ENCODE measurements at places on chromosomes 1 and 21.

GRCh38 chr1:229114850-229115365 is 156.0 kb upstream of the RAB4A start:
- H3K27me3 ChIP-seq = no peaks in the 10 kb centered on the region
- peaks cover 50% of the 10 kb centered on the region for H3K4me1 ChIP-seq
- DNase-seq = no peak
- no peak overlapping the region for H3K4me3 ChIP-seq
- H3K27ac ChIP-seq = no peak overlapping the region

DNA sequence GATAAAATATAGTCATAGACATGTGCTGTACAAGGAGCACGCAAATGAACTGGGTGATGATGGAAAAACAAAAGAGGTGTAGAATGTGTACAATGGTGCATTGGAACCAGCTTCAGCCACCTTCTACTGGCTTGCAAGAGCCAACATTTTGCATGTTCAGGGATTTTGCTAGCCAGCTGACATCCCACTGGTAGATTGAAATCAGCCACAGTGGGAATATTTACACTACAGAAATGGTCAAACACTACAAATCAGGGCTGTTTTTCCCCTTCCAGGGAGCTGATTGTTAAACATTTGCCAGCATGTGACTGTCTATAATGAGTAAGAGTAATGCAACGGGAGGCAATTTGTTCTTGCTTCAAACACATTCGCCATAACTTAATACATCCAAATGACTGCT is 23.2 kb downstream of the PMVK start:
- no peaks in the 10 kb centered on the region for H3K36me3 ChIP-seq
- no peaks in the 10 kb centered on the region for H3K4me1 ChIP-seq
- H3K4me3 ChIP-seq = no peak overlapping the region
- DNase-seq = no peak
- no peak overlapping the region for H3K27ac ChIP-seq

DNA sequence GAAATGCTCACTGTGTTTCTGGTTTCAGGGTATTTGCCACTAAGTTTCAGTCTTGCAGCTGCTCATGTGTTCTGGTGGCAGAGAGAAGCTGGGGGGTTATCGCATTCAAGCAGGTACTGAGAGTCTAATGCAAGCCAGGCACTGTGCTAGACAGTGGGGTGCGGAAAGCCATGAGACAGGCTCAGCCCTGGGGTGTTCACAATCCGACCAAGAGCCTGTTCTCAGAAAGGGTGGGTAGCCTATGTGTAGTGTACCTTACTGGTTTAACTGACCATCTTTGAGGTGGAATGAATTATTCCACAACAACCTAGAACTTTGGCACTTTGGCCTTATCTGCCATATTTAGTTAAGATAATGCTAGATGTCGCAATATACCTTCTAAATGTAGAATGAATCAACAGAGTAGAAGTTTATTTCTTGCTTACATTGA is 55.3 kb upstream of the ROR1 start:
- DNase-seq = no peak
- no peaks in the 10 kb centered on the region for H3K36me3 ChIP-seq
- H3K4me1 ChIP-seq = peaks cover 5% of the 10 kb centered on the region
- H3K4me3 ChIP-seq = no peak overlapping the region
- H3K27me3 ChIP-seq = no peaks in the 10 kb centered on the region
- no peak overlapping the region for H3K27ac ChIP-seq

DNA sequence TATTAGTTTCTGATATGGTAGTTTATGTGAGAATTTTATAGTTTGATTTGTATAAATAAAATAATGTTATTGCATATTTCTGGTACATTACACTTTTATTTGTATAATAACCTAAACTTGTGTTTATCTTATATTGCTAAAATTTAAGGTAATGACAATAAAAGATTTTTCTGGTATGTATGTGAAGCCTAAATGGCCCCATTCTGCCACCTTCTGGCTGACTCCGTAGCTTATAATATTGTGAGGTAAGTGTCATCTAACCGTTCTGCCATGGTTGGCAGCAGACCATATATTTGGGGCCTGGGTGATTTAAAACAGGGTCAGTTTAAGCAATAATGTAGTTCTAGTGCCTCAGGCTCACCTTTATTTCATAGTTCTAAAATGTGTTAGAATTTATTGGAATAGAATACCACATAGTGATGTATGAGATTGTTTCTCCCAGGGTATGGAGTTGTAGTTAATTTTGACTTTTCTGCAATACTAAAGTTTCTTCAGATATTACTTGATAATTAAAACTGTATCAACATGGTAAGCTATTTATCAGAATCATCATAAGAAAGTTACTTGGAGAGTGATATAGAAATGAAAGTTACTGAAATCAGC is 21.2 kb upstream of the PRKACB start:
- H3K36me3 ChIP-seq = no peaks in the 10 kb centered on the region
- H3K4me1 ChIP-seq = no peaks in the 10 kb centered on the region
- H3K4me3 ChIP-seq = no peak overlapping the region
- H3K27me3 ChIP-seq = no peaks in the 10 kb centered on the region
- no peak overlapping the region for H3K27ac ChIP-seq
- peak; percentile 65 for DNase-seq

GRCh38 chr1:106232128-106232527 is 824.3 kb upstream of the PRMT6 start:
- no peaks in the 10 kb centered on the region for H3K27me3 ChIP-seq
- no peaks in the 10 kb centered on the region for H3K4me1 ChIP-seq
- no peak overlapping the region for H3K4me3 ChIP-seq
- DNase-seq = no peak
- no peaks in the 10 kb centered on the region for H3K36me3 ChIP-seq
- H3K27ac ChIP-seq = no peak overlapping the region

DNA sequence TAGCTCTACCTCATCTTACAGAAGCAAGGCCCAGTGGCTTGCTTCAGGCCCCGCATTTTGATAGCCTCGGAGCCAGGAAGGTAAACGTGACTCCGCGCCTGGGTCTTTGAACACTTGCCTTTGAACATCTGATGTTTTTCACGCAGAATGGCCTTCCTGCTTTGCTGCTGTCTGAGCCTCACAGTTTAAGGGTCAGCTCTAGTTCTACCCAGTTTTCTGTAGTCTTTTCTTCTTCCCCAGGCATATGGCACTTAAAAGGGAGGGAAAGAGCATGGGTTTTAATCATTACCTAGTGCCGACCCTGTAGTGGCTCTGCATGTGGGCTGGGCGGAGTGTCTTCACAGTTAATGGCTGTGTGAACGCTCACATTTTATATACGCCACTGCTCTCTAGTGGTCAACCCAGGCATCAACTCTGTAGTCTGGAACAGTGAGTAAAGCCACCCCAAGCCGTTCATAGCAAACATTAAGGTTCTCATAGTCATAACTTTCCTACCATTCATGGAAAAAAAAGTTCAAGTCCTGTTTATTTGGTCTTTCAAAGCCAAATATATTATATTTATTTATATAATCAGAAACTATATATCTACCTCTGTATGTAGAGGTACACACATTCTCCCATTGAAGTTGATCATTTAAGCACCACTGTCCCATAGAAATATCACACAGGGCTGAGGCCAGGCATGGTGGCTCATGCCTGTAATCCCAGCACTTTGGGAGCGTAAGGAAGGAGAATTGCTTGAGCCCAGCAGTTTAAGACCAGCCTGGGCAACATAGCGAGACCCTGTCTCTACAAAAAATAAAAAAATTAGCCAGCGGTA is 78.1 kb downstream of the IER5 start:
- H3K4me3 ChIP-seq = no peak overlapping the region
- H3K36me3 ChIP-seq = no peaks in the 10 kb centered on the region
- no peaks in the 10 kb centered on the region for H3K4me1 ChIP-seq
- no peak overlapping the region for H3K27ac ChIP-seq

DNA sequence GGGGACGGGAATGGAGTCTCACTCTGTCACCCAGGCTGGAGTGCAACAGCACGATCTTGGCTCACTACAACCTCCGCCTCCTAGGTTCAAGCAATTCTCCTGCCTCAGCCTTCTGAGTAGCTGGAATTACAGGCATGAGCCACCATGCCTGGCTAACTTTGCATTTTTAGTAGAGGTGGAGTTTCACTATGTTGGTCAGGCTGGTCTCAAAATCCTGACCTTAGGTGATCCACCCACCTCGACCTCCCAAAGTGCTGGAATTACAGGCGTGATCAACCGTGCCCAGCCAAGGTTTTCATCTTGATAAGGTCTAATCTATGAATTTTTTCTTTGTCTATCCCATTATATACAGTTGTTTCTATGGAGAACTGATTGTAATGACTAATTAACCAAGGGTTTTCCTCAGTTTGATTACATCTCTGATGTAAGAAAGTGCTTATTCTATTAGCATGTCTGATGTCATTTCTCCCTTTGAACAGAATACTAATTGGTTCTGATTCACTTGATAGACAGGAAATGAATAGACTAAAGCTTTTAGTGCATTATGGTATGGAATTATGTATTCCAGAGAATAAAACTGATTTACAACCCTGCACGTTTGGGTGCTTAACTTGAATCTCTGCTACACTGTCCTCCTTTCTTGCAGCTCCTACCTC is 11.9 kb downstream of the PACC1 start:
- H3K27me3 ChIP-seq = no peaks in the 10 kb centered on the region
- H3K27ac ChIP-seq = no peak overlapping the region
- no peak overlapping the region for H3K4me3 ChIP-seq

GRCh38 chr1:235938709-235939479 is 72.2 kb upstream of the LYST start:
- no peaks in the 10 kb centered on the region for H3K4me1 ChIP-seq
- no peak overlapping the region for H3K27ac ChIP-seq
- no peaks in the 10 kb centered on the region for H3K27me3 ChIP-seq
- no peaks in the 10 kb centered on the region for H3K36me3 ChIP-seq

Measured in thyroid gland (tissue), 4 donors.